Stimulated activated CD8-positive, alpha-beta memory T cell treated with anti-CD3 and anti-CD28 coated beads, Interleukin-2, amount 100 ng/mL, for 48 hours (primary cell): ENCODE measurements at places on chromosomes 11 and 22.

- DNase-seq: no peak
Observed at GRCh38 chr11:114076921-114077331, 17.4 kb downstream of the ZBTB16 start.

DNA sequence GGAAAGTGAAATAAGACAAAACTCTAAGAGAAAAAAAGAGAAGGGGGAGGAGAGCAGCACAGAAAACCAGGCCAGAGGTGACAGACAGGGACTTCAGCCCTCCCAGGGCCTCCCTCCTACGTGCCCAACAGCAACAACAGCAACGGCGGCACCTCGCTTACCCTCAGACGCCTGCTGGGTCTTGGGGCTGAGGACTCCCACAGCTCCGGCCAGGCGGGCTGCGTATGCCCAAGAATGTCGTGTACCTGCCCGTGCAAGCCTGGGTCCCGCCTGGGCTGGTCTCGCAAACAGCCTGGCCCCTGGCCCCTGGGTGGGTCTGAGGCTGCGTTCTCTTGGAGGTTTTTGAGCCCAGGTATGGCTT lies 30.5 kb downstream of the ARAP1 start:
- DNase-seq: peak; percentile 21

DNA sequence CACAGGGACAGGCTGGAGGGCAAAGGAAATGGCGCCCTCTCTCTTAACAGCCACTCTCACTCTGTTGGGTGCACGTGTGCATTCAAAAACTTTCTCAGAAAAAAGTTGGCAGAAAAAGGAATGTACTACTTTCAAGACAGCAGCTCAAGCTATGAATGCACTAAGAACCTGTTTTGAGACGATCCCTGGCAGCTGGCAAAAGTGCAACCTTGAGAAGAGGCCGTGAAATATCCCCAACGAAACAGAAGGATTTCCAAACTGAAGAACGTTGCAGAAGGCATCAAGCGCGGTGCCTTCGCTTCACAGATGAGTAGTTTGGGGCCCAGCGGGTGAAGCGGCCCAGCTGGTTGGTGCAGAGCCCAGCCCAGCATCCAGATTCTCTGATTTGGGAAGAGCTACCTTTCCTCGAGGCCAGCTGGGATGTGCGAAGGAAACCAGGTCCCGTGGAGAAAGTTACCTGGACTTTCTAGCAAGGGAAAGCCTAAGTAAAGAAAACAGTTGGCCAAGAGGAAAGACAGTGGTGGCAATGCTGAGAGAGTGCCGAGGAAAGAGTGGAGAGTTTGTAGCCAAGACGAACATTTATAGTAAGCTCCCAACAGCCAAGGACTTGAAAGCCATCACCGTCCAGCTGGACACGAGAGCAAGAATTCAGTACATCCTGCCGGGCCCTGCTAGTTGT lies 16.3 kb downstream of the IFT27 start:
- DNase-seq: no peak

DNA sequence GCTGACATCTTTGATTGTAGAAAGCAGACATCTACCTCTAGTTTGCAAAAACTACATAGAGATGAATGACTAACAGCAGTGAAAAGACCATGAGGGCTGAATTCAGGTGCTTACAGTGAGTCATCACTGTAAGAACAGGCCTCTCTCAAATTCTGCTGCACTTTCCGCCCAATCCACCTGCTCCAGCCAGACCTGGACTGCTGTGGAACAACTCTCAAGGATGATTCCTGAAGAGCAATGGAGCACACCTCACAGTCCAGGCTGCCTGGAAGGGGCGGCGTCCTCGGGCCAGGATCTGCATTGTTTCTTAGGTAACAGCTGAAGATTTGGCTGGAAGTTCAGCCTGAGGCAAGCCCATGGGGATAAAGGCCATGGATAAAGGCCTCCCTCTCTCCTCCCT lies 15.1 kb downstream of the APOL2 start:
- DNase-seq: no peak

- no peak for DNase-seq
Observed at GRCh38 chr11:95799546-95799945, 9.2 kb downstream of the CEP57 start.

- DNase-seq: peak; percentile 97
Observed at GRCh38 chr11:74492974-74493790, at the start of gene LIPT2. Gene LIPT2 (minus strand): TSS chr11:74493724. CDS start chr11:74493703, 21 bp downstream.

- DNase-seq: no peak
Observed at GRCh38 chr22:25232301-25232700, 12.9 kb downstream of the CRYBB2 start.

DNA sequence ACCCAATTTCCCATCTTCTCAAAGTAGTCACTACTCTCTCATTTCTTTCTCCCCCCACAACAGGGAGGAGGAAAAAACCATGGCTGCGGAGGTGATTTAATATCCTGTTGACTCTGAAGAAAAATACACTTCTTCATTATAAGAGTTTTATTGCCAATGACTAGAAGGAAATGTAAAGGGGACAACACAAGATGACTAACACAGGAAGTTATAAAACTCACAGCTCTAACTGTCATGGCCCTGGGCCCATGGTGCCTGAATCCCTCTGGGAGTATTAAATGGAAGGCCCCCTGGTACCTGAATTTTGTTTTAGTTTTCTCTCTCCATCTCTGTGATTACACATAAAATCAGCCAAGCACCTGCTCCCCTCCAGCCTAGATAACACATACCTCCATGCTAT lies 352.8 kb upstream of the FAT3 start:
- DNase-seq: no peak

DNA sequence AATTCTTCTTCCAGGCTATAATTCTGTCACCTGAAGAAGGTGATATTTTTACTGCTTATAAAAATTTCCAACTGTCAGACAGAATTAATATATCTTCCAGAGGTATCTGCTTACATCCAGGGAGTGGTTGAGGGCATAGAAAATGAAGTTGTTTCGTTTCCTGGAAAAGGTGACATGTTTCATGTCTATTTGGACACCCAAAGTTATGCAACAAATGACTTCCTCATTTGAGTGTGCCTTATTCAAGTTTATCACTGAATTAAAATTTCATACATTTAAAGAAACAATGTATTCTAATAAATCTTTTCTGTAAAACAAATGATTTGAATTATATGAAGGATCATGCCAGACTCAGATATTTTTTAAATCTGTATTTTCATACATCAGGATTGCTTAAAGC lies 8.5 kb upstream of the GRAMD1B start:
- no peak for DNase-seq

DNA sequence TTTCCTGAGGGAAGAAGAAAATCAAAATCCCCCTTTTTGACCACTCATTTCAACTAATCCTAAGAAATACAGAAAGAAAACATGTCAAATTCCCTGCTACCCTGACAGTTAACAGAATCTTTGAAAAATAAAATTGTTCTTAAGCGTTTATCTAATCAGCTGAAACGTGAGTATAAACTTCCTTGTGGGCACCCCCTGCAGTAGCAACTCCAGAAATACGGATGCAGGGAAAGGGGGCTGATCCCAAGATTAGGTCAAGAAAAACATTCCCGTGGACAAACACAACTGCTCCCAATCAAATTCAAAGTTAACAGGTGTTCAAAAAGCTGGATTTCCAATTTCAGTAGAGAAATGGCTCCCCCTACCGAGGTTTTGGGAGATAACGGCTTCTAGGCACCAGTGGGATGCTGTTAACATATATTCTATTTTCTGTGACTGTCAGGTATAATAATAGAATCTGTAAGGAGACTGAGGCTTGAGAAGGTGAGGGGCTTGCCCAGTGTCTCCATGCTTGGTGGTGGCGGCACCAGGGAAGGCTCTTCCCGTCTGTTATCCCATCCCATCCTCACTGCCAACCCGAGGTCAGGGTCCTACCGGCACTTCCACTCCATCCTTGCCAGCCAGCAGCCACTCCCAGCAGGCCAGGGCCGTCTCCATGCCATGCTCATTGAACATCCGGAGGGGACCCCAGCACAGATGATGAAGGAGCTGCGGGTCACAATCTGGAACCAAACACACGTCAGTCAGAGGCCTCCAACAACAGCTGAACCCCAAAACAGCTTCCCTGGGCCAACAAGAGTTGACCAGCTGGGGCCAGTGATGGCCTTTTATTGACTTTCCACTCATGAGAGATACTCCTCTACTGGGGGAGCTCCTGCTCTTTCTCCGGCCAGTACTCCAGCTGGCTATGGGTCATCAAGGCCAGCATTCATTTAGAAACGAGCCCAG lies 32.0 kb upstream of the SERPIND1 start:
- DNase-seq: peak; percentile 12
